ENCODE measurements at places on chromosomes 7 and 10.

DNA sequence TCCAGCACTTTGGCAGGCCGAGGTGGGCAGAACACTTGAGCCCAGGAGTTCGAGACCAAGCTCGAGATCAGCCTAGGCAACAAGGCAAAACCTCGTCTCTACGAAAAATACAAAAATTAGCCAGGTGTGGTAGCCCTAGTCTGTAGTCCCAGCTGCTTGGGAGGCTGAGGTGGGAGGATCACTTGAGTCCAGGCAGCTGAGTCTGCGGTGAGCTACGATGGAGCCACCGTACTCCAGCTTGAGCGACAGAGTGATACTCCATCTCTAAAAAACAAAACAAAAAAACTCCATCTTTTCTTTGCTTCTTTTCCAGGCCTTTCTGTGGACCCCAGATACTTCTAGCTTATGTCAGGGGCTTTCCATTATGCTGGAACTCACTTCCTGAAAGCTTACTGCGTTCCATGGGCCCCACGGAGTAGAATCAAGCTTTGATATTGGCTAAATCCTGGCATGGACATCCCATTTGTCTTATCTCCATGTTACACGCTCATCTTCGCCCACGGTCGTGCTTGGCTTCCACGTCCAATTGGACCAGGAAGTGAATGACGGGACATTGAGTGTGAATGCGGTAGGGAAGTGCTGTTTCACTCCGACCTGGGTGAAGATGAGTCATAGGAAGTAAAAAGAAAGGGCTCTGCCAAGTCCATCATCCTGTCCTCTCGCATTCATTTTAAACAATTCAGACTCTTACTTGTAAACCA lies 45.7 kb downstream of the FAM171A1 start:
- DNase-seq, result no peak

- DNase-seq, result peak; percentile 27
Measured at GRCh38 chr7:141231018-141231792, 157.3 kb downstream of the TMEM178B start.

DNA sequence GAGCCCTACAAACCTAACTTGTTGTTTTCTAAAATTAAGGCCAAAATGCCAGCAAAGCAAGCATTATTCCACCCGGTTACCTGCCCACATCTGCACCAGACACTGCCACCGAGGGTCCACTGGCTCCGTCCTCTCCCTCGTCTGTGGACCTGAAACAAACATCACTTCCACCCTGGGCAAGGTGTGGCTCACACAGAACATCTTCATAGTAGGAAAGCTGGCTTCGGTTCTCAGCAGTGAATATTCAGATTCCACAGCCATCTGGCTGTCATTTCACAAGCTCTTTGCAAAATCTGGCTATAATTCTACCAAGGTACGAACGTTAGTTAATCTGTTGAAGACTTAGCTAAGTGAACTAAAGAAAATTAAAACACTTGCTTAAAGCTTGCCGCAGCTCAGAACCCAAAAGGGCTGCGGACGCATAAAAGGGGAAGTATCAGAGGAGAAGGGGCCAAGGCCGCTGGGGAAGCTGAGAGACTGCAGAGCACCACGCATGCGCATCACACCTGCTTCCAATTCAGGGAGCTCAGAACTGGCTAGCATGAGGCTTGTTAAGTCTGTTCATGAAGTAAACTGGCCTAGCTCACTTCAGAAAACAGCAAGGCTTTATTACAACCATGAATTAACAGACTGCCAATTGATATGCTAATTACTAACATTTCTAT lies 46.1 kb downstream of the PTPRN2 start:
- no peak for DNase-seq

- DNase-seq, result no peak
Measured at GRCh38 chr7:85065888-85066485, 120.9 kb downstream of the SEMA3D start.

DNA sequence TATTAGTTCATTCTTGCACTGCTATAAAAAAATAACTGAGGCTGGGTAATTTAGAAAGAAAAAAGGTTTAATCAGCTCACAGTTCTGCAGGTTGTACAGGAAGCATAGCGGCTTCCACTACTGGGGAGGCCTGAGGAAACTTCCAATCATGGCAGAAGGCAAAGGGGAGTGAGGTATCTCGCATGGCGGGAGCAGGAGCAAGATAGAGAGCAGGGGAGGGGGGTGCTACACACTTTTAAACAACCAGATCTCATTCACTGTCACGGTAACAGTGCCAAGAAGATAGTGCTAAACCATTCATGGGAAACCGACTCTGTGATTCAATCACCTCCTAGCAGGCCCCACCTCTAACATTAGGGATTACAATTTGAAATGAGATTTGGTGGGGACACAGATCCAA lies 11.6 kb downstream of the ADAMTS14 start:
- no peak for DNase-seq

DNA sequence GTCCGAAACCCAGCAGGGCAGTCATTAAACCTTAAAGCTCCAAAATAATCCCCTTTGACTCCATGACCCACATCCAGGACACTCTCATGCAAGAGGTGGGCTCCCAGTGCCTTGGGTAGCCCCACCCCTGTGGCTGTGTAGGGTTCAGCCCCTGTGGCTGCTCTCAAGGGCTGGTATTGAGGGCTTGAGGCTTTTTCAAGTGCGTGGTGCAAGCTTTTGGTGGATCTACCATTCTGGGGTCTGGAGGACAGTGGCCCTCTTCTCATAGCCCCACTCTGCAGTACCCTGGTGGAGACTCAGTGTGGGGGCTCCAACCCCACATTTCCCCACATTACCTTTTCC lies 50.5 kb downstream of the RSBN1L start:
- no peak for DNase-seq

DNA sequence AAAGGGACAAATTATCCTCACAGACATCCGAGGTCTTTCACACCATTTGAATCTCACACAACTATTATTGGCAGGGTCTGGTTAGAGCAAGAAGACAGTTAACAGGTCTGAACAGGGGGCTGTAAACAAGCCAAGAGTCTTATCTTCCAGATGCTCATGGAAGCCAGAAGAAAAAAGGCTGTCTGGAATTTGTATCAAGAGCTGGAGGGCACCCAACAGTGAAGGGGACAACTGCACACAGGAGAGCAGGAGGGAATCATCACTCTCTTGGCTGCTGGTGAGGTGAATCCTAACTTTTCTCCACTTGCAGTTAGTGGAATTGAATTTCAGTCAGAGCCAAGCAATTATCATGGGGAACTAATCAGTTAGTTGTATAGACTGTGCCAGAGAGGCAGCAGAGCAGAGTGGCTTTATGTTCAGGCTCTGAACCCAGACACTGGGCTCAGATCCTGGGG lies 880.2 kb upstream of the AUTS2 start:
- no peak for DNase-seq

- DNase-seq, result no peak
Measured at GRCh38 chr10:12476656-12477055, 127.3 kb downstream of the CAMK1D start.

- DNase-seq, result no peak
Measured at GRCh38 chr10:48306870-48307710, 613 bp downstream of the MAPK8 start.

DNA sequence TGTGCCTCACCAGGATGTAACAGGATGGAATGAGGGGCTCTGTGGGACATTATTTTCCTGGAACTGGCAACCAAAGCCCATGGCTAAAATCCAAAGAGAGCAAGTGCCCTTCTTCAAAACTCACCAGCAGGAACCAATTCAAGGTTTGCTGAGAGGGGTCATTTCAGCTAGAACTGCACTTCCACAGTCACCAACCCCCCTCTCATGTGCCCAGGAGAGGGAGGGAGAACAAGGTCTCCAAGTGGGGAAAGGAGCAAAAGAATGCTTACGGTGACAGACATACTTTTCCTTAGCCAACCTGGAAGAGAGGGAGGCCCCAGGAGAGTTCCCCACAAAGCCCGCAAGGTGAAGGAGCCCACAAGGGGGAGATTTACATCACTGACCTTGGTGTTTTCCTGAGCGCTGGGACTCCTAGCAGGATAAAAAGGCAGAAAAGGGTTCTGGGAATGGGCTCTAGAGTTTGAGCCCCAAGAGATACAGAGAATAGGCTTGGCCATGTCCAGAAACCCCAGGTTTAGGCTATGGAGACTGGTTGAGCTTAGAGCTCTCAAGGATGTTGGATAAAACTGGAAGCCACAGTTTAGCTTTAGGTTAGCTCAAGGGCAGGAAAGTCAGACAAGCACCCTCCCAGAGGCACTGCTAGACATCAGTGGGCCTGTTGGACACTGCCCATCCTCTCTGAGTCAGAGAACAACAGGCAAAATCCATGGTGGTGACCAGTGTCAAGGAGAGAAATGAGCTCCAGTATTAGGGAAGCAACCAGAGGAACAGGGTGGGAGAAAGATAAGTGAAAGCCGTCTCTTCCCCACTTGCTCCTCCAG lies 63.9 kb upstream of the GHITM start:
- no peak for DNase-seq

- DNase-seq, result no peak
Measured at GRCh38 chr10:86053675-86054074, 312.9 kb downstream of the GRID1 start.

DNA sequence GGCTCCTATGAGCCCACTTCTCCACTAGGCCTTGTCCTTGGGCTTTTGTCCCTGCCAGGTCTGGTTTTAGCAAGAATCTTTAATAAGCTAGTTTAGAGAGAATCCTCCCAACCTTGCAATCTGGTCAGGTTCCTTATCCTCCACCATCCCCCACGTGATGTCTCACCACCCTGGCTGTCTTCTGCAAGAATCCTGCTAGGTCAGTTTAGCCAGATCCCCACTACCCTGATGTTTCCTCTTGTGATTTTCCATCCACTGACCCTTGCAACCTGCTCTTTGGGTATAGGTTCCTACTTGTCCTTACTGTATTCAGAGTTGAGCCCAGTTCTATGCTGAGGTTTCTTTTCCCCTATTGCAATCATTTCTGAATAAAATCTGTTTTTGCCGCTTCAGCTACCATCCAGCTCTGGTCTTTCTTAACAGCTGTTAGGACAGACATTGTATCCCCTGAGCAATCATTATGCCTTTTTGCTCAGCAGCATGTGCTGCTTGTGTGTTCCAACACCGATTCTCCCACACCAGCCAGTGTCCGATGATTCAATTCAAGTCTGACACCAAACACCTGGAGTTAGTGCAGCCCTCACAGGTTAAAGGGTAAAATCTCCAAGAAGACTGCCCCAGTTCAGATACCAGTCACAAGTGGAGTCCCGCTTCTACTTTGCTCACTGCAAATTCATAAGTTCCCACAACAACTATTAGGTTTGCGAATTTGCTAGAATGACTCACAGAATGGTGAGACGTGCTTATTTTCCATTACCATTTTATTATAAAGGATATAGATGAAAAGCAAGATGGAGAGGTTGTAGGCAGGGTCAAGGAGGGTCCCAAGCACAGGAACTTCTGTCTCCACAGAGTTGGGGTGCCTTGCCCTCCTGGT lies 62.2 kb upstream of the ADCY1 start:
- DNase-seq, result no peak

- DNase-seq, result no peak
Measured at GRCh38 chr7:134907000-134907399, 79.3 kb upstream of the AGBL3 start.

DNA sequence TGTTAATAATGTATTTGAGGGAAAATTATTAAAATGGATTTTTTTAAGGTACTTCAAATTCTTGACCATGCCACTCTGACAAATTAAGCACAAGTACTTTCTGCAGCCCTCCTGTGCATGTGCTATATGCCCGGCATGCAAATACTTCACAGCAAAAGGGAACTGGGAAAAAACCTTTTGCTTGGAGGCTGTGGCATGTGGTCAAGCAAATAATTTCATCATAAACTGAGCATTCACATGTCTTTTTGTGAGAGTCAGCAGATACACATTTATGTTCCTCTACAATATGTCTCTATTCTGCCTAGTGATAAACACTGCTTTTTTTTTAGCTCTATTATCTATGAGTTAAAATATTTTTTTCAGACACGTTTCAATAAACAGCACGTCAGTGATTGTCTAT lies 53.7 kb upstream of the SEMA3A start:
- peak; percentile 9 for DNase-seq

DNA sequence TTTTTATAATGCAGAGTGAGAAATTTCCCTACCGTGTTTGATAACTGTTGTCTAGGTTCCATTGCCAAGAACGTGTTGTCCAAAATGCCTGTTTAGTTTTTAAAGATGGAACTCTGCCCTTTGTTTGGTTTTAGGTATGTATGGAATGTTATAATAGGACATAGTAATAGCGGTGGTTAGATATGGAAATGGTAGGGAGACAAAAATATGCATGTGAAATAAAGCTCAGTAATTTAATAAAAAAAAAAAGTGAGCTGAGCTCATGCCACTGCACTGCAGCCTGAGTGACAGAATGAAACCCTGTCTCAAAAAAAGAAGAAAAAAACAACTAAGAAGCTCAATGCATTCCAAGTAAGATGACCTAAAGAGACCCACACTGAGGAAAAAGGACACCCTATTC lies 72.9 kb downstream of the ZNF783 start:
- DNase-seq, result no peak

DNA sequence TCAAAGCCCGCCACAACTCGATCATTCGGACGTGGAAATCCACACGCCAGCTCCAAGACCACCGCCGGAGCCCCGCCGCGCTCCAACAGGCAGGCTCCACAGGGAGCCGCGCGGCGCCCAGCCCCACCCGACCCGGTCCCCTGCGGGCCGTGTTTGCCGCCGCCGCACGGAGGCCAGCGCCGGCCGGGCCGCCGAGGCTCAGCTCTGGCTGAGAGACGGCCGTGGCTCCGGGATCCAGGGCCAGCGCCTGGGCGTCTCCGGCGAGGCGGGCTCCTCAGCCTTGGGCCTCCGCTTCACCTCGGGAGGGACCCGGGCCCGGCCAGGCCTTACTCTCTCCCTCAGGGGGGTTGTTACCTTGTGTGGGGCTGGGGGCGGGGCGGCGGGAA lies 333 bp downstream of the SMNDC1 start:
- DNase-seq, result no peak

DNA sequence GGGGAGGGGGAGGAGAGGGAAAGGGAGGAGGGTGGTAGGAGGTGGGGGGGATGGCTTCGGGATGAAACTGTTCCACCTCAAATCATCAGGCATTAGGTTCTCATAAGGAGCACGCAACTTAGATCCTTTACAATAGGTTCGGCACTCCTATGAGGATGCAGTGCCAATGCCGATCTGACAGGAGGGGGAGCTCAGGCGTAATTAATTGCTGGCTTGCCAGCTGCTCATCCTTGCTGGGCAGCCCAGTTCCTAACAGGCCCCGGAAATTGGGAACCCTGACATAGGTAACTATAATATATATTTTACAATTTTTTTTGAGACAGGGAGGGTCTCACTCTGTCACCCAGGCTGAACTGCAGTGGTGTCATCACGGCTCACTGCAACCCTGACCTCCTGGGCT lies 118.8 kb upstream of the SFMBT2 start:
- DNase-seq, result no peak

- no peak for DNase-seq
Measured at GRCh38 chr10:127441350-127442219, 107.5 kb upstream of the NPS start.

DNA sequence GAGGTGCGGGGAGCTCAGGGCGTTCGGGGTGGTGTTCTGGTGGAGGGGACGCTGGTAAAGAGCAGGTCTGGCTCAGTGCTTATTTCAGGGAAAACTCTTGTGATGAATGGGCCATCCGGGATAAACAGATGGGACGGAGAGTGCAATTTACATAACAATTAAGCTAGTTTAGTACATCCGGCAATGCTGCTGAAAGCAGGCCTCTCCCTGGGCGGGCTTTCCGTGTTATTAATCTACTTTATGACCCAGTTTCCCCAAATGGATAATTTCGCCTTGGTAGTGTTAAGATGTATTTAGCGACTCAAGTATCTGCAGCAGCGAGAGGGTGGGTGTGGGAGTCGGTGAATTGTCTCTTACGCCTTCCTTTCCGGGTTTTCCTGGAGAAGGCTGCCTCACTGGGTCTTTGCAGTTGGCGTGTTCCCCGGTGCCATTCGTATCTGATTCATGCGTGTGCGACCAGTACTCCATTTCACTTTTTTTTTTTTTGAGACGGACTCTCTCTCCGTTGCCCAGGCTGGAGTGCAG lies 25.2 kb downstream of the FOXK1 start:
- DNase-seq, result no peak

All from large intestine (tissue), 12 donors.